ENCODE measurements at places on chromosomes 5 and 9.

GRCh38 chr9:135501261-135502167 lies 1.0 kb downstream of the MRPS2 start:
- DNase-seq: no peak

GRCh38 chr5:149549461-149550267 lies 1.6 kb downstream of the CSNK1A1 start:
- peak; percentile 56 for DNase-seq

DNA sequence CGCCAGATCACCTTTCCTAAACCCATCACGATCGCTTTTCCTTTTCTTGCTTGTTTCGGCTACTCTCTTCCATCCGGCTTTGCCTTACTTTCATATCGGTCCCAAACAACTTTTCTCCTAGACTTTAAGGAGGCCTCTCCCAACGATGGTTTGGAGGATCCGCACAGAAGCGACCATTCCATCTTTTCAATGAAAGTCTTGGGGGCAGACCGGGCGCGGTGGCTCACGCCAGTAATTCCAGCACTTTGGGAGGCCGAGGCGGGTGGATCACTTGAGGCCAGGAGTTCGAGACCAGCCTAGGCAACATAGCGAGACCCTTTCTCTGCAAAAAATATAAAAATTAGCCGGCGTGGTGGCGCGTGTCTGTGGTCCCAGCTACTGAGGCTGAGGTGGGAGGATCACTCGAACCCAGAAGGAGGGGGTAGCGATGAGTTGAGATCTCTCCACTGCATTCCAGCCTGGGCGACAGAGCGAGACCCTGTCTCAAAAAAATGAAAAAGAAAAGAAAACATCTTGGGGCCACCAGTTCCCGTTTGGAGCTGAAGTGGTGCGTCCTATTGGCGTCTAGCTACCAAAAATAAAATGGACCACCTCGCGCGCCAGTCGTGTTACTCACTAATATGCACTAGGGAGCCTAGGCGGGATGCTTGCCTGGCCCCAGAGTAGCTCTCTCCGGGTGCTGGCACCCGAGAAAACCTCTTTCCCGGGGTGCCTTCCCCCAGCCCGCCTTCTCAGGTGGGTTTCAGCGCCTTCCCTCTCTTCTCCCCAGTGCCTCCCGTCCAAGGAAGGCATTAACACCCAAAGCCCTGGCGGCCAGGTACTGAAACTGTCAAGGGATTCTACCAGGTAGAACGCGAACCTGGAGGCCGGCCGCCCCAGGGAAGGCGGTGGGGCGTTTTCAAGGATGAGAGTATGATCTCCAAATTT lies 800 bp upstream of the AP3B1 start:
- DNase-seq: peak; percentile 15

GRCh38 chr9:83665580-83666200 lies 42.1 kb downstream of the UBQLN1 start:
- DNase-seq: no peak
